Stomach (tissue), 19 donors: ENCODE measurements at places on chromosomes 5 and 9. TPM values are rescaled to one million over a fixed set of nuclear protein-coding genes. Genes with fewer than 3 reads are reported as not detected.

The CCL28 gene
- polyA plus RNA-seq: 8.9 TPM

The PNPLA7 gene
- polyA plus RNA-seq: 15.6 TPM

The FAM153A gene
- polyA plus RNA-seq: 0.12 TPM

The DMRT2 gene
- not detected for polyA plus RNA-seq

The HTR4 gene
- not detected for polyA plus RNA-seq

The GPR150 gene
- polyA plus RNA-seq: 0.44 TPM

The NR6A1 gene
- 0.44 TPM for polyA plus RNA-seq

The CDX1 gene
- polyA plus RNA-seq: not detected

The ERAP2 gene
- 1.2 TPM for polyA plus RNA-seq

The C5orf34 gene
- polyA plus RNA-seq: 1.00 TPM

The MRRF gene
- polyA plus RNA-seq: 21.8 TPM

The FBP2 gene
- 17.8 TPM for polyA plus RNA-seq

The FOXD4 gene
- not detected for polyA plus RNA-seq

The FST gene
- polyA plus RNA-seq: 4.1 TPM

The ADCY2 gene
- 3.1 TPM for polyA plus RNA-seq

The AQP7 gene
- 5.3 TPM for polyA plus RNA-seq

The ENDOG gene
- polyA plus RNA-seq: 32.5 TPM

The PHF24 gene
- 0.06 TPM for polyA plus RNA-seq

The ARSI gene
- polyA plus RNA-seq: 0.35 TPM

The MPDZ gene
- 6.4 TPM for polyA plus RNA-seq

The FOXD4L4 gene
- not detected for polyA plus RNA-seq

The P4HA2 gene
- polyA plus RNA-seq: 21.2 TPM

The STPG3 gene
- not detected for polyA plus RNA-seq

The NSD1 gene
- 6.9 TPM for polyA plus RNA-seq

The SLC4A9 gene
- not detected for polyA plus RNA-seq

The ANKRD55 gene
- polyA plus RNA-seq: not detected

The TAF1L gene
- polyA plus RNA-seq: not detected

The LCN9 gene
- not detected for polyA plus RNA-seq

The AMBP gene
- polyA plus RNA-seq: 1.4 TPM

The TSLP gene
- polyA plus RNA-seq: 0.50 TPM

The KCNT1 gene
- polyA plus RNA-seq: not detected

The LVRN gene
- polyA plus RNA-seq: 0.13 TPM

The SOHLH1 gene
- not detected for polyA plus RNA-seq

The NUDT2 gene
- polyA plus RNA-seq: 34.5 TPM

The MSANTD3 gene
- polyA plus RNA-seq: 9.9 TPM

The GPR21 gene
- polyA plus RNA-seq: not detected

The GPRIN1 gene
- polyA plus RNA-seq: 0.37 TPM

The TRIP13 gene
- 4.8 TPM for polyA plus RNA-seq

The DMRTA1 gene
- polyA plus RNA-seq: 1.7 TPM

The ZNF618 gene
- 1.5 TPM for polyA plus RNA-seq

The SPINK13 gene
- polyA plus RNA-seq: 1.4 TPM

The PCDHB12 gene
- polyA plus RNA-seq: 0.31 TPM

The CCL21 gene
- 10.8 TPM for polyA plus RNA-seq

The NIPAL4 gene
- polyA plus RNA-seq: 1.2 TPM

The TAF11L10 gene
- polyA plus RNA-seq: not detected

The FCN2 gene
- not detected for polyA plus RNA-seq

The NDOR1 gene
- 6.4 TPM for polyA plus RNA-seq
